ENCODE measurements at places on chromosomes 6 and 20.

- DNase-seq = no peak
These were observed 444.5 kb upstream of the IMPG1 start for GRCh38 chr6:76516924-76517323.

DNA sequence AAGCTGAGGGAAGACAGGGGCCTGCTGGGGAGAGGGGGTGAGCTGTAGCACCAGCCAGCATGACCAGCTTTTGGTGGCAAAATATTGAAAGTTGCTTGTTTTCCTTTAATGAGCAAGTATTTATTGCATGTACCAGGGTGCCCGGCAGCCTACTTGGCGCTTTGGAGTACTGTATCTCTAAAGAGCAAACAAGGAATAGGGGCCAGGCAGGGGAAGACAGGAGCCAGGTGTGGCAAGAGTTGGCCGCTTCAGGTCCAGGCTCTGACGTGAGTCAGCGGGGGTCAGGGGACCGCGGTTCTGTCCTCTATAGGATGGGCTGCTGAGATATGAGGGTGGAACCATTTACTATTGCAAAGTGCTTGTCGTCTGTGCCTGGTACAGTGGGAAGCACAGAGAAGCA, 63.1 kb downstream of the PSMG4 start:
- DNase-seq = no peak

DNA sequence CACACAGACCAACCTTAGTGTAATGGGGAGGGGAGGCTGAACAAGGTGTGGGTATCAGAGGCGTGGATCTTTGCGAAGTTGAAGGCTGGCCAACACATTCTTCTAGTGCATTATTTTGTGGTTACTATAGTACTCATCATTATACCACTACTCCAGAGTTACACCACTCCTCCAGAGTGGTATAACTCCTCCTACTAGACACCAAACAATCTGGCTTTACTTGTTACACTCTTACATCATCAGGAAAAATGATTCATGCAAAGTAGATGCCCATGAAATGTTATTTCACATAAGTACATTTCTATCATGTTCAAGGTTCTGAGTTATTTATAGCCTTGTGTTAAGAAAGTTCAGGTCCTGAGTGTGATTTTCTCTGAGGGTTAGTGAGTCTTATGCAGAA, 443.1 kb upstream of the OPRM1 start:
- no peak for DNase-seq

DNA sequence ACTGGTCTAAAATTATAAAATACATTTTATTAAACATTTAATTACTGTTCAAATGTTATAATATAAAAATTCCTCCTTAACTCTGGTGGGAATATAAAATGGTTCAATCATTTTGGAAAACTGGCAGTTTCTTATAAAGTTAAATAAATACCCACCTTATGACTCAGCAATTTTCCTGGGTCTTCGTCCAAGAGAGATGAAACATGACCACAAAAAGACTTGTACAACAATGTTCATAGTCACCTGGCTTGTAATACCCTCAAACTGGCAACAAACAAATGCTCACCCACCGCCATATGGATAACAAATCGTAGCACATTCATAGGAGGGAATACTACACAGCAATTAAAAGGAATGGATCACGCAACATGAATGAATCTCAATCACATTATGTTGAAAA, 66.0 kb upstream of the RIN2 start:
- no peak for DNase-seq

GRCh38 chr6:79338493-79338892, 104.0 kb upstream of the HMGN3 start:
- no peak for DNase-seq

DNA sequence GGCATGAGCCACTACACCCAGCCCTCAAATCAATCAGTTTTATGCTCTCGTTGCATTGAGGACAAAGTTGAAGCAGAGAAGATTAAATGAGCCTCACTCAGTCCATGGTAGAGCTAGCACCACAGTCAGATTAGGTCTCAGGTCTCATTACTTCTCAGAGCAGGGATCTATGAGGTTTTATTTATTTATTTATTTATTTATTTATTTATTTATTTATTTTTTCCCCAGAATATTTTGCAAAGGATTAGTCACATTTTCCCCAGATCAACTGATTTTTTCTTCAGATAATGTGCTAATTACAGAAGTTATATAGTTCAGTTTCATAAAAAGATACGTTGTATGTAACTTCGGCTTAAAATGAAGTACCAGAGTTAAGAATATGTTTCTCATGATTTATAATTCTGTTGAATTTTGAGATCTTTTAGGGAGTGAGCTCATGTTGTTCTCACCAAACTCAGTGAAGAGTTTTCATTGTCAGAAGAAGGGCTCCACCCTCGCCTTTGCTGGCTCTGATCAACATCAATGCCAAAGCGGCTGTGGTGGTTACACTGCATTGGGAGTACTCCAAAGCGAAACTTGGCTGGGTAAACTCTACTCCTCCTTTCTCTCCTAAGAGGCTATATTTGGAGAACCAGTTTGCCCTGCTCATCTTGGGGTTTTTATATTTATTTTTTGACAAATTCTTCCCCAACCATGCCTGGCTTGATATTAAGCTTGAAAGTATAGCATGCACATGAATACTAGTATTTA, 12.9 kb upstream of the ID4 start:
- no peak for DNase-seq

DNA sequence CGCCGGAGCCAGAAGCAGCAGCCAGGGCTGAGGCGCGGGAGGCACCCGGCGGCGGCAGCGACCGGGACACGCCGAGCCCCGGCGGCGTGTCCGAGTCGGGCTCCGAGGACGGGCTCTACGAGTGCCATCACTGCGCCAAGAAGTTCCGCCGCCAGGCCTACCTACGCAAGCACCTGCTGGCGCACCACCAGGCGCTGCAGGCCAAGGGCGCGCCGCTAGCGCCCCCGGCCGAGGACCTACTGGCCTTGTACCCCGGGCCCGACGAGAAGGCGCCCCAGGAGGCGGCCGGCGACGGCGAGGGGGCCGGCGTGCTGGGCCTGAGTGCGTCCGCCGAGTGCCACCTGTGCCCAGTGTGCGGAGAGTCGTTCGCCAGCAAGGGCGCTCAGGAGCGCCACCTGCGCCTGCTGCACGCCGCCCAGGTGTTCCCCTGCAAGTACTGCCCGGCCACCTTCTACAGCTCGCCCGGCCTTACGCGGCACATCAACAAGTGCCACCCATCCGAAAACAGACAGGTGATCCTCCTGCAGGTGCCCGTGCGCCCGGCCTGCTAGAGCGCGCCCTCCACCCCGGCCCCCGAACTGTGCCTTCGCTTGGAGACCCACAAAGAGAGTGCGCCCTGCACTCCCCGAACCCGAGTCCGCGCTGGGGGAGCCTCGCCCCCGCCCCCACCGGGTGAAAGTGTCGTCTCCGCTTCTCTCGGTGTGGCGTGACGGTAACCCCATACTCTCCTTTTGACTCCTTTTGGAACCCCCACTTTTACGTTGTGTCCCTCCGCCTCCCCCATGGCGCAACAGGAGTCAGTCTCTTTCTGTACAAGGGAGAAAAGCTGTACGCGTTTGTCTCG, 1.6 kb downstream of the INSM1 start:
- DNase-seq = no peak
